ENCODE measurements at places on chromosomes 16 and 17.

DNA sequence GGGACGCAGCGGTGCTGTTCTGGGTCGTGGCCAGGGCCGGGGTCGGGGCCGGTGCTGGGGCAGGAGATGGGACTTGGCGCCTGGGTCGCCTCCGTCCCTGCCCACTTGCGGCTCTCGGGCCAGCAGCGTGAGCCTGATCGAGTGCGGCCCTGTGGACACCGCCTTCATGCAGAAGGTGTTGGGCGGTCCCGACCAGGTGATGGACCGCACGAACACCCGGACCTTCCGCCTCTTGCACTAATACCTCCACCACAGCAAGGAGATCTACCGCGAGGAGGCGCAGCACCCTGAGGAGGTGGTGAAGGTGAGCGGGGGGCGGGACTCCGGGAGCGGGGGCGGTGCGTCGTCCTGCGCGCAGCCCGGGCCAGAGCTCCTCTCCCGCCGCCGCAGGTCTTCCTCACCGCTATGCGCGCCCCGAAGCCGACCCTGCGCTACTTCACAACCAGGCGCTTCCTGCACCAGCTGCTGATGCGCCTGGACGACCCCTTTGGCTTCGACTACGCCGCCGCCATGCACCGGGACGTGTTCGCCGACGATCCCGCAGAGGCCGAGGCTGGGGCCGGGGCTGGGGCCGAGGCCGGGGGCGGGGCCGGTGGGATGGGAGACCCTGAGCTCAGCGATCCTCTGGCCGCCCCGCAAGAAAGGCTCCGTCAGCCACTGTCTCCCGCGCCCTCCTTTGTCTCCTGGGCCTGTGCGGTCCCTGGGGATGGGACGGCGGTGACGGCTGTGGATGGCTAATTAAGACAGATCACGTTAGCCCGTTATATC lies 4.5 kb upstream of the HSD17B1 start:
- H3K27ac ChIP-seq, result no peak overlapping the region
- DNase-seq, result peak; percentile 53
- peaks cover 15% of the 10 kb centered on the region for H3K4me1 ChIP-seq

DNA sequence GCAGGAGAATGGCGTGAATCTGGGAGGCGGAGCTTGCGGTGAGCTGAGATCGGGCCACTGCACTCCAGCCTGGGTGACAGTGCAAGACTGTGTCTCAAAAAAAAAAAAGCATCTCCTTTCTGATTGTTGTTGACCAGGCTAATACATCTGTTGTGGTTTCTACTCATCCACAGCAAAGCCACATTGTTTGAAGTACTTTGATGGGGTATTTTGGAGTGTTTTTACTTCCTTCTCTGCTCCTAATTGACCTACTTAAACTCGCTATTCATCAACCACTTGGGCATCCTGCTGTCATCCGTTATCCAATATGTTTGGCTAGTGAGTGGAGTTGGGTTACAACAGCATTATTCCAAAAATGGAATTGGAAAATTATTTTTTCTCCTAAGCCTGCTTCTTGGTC lies 3.5 kb upstream of the CDC27 start:
- H3K27ac ChIP-seq, result no peak overlapping the region
- no peaks in the 10 kb centered on the region for H3K4me1 ChIP-seq
- H3K4me3 ChIP-seq, result no peak overlapping the region
- H3K36me3 ChIP-seq, result no peaks in the 10 kb centered on the region

DNA sequence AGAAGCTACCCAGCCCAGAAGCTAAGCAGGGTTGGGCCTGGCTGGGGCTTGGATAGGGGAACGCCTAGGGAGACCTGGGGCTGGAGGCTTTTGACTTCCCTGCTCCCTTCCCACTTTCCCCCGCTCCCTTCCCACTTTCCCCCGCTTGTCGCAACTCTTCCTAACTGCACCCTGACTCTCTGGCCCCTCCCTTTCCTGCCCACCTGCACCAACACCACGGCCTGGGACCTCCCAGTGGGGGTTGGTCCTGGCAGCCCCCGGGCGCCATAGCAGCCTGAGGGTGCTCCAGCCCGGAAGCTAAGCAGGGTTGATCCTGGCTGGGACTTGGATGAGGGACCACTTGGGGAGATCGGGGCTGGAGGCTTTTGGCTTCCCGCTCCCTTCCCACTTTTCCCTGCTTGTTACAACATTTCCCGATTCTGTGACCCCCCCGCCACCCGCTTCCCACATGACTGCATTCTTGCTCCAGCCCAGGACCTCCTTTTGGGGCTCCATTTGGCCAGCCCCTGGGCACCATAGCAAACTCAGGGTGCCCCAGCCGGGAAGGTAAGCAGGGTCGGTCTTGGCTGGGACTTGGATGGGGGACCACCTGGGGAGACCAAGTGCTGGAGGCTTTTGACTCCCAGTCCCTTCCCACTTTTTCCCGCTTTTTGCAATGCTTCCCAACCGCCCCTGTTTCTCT lies 2287.0 kb downstream of the TP53TG3F start:
- H3K4me1 ChIP-seq, result no peaks in the 10 kb centered on the region
- no peaks in the 10 kb centered on the region for H3K36me3 ChIP-seq
- no peaks in the 10 kb centered on the region for H3K27me3 ChIP-seq
- no peak overlapping the region for H3K4me3 ChIP-seq
- DNase-seq, result no peak

DNA sequence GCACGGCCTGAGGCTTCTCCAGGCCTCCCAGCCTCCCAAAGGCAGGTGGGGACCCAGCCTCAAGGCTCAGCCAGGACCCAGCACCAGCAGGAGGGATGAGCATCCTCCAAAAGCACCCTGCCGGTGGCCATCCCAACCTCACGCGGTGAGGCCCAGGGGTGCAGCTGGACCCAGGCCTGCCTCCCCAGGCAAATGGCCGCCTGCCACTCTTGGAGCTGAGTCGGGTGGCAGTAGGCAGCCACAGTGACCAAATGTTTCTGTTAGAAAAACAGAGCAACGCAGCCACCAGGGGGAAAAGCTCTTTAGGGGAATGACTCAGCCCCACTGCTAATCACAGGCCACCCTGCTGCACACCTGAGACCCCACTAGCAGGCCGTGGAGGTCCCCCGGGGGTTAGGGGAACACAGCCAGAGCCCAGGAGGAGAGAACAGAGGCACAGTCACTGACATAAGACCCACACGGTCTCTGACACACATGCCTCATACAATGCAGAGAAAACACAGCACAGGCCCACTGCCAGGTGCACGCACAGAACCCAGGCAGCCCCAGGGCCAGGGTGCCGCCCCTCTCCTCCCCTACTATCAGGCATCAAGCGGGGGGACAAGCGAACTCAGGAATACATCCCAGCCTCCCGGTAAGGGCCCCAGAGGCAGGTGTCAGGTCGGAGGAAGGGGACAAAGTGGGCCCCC lies 12.4 kb downstream of the BCAR1 start:
- peak overlapping the region; percentile 89 for H3K27ac ChIP-seq
- H3K27me3 ChIP-seq, result no peaks in the 10 kb centered on the region
- H3K36me3 ChIP-seq, result peaks cover 55% of the 10 kb centered on the region
- peaks cover 93% of the 10 kb centered on the region for H3K4me1 ChIP-seq

DNA sequence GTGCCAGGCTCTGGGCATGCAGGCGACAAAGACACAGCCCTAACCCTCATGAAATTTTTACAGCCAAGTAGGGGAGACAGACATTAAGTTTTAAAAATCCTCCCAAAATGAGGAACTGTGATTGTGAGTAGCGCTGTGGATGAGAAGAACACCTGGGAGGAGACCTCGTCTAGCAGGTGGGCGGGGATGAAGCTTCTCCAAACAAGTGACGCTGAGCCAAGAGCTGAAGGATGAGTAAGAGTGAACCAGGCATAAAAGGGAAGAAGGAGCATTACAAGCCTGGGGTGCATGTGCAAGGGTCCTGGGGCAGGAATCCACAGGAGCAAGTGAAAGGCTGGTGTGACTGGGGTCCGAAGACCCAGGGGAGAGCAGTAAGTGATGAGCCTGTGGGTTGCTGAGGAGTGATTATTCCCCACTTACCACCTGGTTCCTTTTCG lies 149.4 kb upstream of the HS3ST2 start:
- H3K36me3 ChIP-seq, result no peaks in the 10 kb centered on the region
- H3K27me3 ChIP-seq, result peaks cover 60% of the 10 kb centered on the region
- H3K4me3 ChIP-seq, result no peak overlapping the region
- no peaks in the 10 kb centered on the region for H3K4me1 ChIP-seq
- no peak for DNase-seq

DNA sequence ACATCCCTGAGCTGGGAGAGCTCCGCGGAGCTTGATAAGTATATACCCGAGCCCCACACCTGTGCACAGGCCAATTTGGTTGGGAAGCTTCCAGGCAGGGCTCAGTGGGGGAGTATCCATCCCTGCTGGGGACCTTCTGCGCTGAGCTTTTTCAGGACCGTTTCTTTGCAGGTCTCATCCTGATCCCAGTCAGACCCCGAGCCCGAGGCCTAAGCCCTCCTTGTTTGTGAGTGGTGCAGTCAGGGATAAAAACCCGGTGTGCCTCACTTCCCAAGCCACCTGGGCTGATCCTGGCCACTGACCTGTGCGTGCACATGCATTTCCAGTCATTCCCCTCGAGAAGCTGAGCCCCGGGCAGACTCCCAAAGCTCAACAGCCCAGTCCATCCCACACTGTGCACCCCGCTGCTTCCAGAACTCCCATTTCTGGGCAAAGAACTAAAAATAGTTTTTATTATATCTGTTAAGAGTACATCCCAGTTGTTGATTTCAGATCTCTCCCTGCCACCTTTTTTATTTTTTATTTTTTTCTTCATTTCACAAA lies 27.3 kb upstream of the NAT9 start:
- DNase-seq, result no peak
- no peak overlapping the region for H3K4me3 ChIP-seq
- no peak overlapping the region for H3K27ac ChIP-seq
- H3K36me3 ChIP-seq, result peaks cover 78% of the 10 kb centered on the region
- peaks cover 26% of the 10 kb centered on the region for H3K4me1 ChIP-seq

DNA sequence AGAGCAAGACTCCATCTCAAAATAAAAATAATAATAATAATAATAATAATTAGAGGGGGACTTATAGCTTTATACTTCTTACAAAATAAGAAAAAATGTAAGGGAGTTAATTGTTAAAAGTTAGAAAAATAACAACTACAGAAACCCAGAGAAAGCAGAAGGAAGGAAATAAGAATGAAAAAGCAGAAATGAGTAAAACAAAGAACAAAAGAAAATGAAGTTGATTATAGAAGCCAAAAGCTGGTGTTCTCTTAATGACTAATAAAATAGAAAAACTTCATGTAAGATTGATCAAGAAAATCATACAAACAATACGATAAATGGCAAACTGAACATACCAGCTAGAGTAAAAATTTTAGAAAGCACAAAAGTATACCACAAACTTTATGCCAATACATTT lies 6.8 kb upstream of the NSMCE1 start:
- no peak overlapping the region for H3K27ac ChIP-seq
- peaks cover 6% of the 10 kb centered on the region for H3K4me1 ChIP-seq
- no peak overlapping the region for H3K4me3 ChIP-seq
- DNase-seq, result no peak

GRCh38 chr17:78716292-78716691 lies 65.8 kb downstream of the CYTH1 start:
- H3K27ac ChIP-seq, result no peak overlapping the region
- H3K36me3 ChIP-seq, result no peaks in the 10 kb centered on the region
- H3K27me3 ChIP-seq, result no peaks in the 10 kb centered on the region
- DNase-seq, result no peak
- peaks cover 16% of the 10 kb centered on the region for H3K4me1 ChIP-seq
- peak overlapping the region; percentile 84 for H3K4me3 ChIP-seq

DNA sequence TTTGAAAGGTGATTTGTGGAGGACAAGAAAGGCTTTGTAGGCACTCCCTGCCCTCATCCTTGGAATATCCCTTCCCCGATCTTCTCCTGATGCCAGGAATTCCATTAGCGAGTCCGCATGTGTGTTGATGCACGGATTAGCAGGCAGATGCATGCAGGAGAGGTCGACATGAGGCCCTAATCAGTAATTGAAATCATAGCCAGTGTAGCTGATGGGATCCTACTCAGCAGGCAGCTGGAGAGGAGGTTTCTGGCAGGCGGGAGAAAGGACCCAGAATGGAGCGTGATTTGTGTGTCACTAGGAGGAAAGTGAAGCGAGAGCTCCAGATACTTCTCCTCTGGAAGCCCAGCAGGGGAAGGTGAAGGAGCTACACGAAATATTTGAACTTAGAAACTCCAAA lies 196.3 kb upstream of the CDH11 start:
- no peaks in the 10 kb centered on the region for H3K4me1 ChIP-seq
- H3K27ac ChIP-seq, result no peak overlapping the region
- no peaks in the 10 kb centered on the region for H3K36me3 ChIP-seq
- DNase-seq, result no peak
- H3K27me3 ChIP-seq, result no peaks in the 10 kb centered on the region

DNA sequence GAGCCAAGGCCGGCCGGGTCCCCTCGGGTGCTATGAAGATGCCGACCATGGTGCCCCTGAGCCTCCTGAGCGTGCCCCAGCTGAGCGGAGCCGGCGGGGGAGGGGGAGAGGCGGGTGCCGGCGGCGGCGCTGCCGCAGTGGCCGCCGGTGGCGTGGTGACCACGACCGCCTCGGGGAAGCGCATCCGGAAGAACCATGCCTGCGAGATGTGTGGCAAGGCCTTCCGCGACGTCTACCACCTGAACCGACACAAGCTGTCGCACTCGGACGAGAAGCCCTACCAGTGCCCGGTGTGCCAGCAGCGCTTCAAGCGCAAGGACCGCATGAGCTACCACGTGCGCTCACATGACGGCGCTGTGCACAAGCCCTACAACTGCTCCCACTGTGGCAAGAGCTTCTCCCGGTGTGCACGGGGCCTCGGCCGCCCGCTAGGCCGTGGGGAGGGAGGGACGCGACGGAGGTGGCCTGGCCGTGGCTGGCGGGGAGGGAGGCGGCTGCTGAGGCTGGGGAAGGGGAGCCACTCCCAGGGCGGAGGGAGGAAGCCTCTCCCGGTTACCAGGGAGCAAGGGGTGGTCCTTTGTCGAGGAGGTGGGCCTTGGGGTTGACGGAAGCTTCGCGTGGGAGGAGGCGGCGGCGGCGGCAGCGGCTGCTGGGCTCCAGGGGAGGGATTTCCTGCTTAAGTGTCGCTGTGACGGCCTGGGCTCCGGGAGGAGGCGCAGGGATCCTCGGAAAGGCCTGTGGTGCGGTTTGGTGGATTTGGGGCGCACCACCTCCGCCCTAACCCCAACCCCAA lies 1.3 kb downstream of the MAZ start:
- H3K36me3 ChIP-seq, result peaks cover 34% of the 10 kb centered on the region
- H3K27ac ChIP-seq, result peak overlapping the region; percentile 86
- DNase-seq, result peak; percentile 96
- H3K27me3 ChIP-seq, result no peaks in the 10 kb centered on the region

Data from mesenchymal stem cell (in vitro differentiated cells and primary cell).